SW 1271 (cell line): ENCODE measurements at places on chromosomes 5 and 9.

- DNase-seq = no peak
Observed at GRCh38 chr5:103313056-103313455, 54.5 kb downstream of the MACIR start.

- no peak for DNase-seq
Observed at GRCh38 chr9:127904561-127905003, 5.2 kb upstream of the ST6GALNAC6 start.

DNA sequence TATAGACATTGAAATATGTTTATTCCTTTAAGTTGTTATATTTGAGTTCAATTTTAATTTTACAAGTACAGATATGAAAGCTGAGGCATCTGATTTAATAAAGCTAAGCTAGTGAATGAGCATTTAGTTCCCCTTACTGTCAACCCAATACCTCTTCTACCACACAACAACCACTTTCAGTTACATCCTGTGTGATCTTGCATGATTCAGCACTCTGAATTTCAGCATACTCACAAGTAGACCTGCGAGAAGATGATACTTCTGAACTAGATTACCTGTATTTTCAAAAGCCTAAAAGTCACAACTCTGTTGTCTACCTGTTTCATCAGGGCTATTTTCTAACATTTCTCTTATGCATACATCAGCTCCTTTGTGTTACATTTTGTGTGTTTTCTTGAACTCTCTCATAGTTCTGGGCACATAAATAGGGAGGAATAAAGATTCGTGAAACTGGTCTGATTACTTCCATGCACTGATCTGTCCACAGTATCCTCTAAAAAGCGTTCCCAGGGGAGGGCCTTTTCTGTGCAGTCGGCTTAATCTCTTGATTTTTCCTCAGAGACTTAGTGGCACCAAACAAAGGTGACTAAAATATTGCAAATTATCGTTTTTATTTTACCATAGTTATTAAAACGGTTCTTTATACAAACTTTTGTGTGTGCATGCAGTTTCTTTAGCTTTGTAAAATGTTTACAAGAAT is 2025.5 kb upstream of the NUDT12 start:
- no peak for DNase-seq

DNA sequence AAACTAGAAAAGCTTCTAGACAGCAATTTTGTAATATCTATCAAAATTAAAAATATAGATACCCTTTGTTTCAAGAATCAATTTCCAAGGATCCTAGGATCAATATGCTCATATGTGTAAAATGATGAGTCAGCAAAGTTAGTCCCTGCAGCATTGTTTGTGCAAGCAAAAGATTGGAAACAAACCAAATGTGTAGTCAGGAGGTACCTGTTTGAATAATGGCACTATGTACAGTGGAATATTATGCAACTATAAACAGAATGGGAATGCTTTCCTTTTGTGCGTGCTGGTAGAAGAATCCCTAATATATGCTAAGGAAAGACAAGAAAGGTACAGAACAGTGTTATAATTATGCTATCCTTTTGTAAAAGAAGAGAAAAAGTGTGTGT is 58.5 kb upstream of the PJA2 start:
- DNase-seq = no peak

DNA sequence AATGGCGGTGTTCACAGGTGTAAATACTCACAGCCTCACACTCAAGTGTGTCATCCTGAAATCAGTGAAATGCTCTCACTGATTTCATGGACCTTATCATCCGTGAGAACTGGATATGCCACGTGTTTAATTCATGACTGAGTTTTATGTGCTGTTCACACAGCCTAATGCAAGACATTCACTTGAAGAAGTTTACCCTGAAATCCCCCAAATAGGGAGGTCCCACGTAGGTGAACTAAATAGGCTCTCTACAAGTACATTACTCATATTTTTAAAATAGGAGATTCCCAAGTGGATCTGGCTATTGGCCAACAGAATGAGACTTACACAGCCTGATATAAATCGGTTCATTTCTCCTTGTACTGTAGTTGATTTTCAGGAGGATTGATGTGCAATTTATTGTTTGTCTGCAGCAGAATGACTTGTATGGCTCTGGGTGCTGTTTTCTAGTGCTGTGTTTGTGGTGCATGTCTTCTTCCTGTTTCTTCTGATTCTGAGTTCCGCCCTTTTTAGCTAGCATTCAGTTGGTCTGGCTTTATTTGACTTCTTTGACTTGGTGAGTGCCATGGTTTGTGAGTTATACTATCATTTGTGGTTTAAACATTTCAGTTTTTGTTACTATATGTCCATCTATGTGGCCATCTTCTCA is 25.1 kb downstream of the TRIO start:
- no peak for DNase-seq

DNA sequence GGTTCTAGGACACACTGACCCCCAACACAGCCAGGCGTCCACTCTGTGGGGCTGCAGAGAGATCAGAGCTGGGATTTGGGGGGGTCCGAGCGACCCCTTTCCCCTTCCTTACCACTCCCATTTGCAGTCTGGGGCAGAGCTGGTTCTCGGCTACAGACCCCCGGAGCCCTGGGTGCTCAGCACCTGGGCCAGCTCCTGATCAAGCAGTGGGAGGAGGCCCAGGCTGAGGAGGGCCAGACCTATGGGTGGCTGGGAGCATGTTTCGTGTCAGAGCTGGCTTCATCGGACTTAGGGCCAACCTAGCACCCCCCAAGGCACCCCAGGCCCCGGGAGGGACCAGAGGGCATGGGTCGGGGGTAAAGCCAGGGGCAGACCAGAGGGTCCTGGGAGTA is 7.6 kb downstream of the GRIN1 start:
- DNase-seq = no peak

DNA sequence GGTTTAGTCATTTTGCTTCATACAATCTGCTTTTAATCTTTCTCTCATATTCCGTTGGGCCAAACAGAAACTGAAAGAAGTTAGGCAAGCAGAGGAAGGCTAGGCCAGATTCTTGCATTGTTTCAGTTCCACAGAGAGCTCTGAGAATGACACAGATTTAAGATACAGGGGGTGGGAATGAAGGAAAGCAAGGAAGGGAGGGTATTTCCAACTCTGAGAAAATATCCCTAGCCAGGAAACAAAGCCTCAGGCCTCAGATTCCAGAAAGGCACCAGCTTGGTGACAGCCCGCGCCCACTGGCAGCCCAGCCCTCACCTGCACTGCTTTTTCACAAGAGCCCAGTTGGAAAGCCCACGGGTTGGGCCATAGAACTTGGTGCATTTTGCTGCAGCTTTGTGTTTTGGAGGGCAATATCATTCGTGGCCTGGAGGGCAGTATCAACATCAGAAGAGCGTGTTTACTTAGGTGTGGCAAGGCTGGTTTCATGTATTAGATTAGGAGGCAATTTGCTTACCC is 63.5 kb downstream of the ENC1 start:
- DNase-seq = no peak

DNA sequence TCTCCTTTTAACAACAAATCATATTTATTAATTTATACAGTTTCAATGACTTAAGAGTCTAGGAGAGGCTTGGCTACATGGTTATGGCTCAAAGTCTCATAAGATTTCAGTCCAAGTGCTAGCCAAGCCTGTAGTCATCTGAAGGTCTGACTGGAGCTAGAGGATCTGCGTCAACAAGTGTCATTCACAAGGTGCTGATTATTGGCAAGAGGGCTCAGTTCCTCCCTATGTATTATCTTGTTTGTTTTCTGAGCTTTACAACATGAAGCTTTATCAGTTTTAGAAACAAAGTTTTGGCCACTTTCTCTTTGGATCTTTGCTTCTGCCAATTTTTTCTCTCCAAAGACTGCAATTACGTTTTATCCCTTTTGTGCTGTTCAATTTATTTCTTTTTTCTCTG is 94.7 kb downstream of the RICTOR start:
- no peak for DNase-seq

GRCh38 chr5:159010661-159011442 is 88.9 kb downstream of the EBF1 start:
- DNase-seq = no peak

DNA sequence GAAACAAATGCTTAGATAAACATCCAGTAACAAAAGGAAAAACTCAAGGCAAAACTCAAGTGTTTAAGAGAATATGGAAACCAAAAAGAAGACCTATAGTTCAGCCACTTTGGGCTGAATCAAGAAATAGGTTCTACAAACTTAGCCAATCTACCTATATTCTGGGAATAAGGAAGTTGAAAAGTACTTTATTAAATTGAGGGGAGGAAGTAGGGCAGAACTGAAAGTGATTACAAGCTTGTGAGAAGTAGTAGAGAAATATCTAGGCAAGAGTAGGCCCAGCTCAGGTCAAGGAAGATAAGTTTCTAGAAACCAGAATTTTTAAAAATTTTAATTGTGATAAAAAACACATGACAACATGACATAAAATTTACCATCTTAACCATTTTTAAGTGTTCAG is 384.8 kb upstream of the PCSK5 start:
- no peak for DNase-seq

DNA sequence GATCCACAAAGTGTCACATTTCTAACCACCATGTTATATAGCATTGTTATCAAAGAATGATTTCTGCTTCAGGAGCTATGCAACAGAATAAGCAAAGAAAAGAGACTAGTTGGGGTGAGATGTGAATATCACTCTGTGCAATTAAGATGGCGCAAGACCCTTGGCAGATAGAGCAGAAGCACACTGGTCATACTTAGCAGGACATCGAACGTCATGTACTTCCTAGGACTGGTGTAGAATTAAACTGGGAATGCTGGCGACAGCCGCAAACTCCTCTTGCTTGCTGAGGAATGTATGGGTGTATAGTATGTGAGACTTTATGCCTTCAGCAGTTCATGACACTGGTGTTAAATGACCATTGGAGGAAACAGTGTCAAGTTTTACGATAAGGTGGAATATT is 207.0 kb downstream of the LRRC70 start:
- no peak for DNase-seq

GRCh38 chr5:167945542-167946384 is 345.7 kb upstream of the WWC1 start:
- DNase-seq = no peak

DNA sequence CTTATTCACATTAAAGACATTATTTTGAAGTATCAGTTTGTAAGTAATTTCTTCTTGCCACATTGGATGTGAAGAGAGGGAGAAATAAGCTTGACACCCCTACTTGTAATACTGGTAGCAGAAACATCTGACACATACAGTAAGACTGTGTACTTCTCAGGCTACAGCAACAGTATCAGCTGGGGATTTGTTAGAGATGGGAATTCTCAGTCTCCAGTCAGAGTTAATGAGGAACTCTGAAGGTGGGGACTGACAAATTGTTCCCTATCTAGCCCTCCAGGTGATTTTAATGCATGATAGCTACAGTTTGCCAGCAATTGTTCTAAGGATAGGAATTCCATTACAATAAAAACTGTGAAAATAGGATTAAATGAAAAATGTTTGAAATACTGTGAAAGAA is 524.8 kb downstream of the PRR16 start:
- DNase-seq = no peak

GRCh38 chr5:147645197-147645596 is 135.3 kb upstream of the DPYSL3 start:
- DNase-seq = no peak

DNA sequence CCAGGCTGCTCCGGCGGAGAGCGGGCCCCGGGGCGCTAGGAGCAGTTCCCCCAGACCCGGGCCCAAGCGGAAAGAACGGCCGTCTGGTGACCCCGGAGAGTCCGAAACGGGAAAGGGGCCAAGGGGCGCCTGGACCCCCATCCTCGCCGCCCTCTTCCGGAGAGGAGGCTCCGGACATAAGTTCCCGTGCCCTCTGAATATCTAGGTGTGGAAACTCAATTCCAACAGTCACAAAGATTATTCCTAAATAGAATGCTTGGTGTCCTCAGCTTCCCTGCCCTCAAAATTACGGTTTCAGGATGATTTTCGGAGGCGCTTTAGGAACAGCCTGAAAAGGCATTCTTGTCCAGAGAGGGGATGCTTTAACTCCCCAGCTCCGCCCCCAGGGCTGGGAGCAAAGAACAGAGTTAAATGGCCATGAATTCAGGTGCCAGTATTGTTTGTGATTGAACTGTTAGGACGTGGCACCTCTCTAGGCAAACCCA is 681 bp upstream of the LHFPL2 start:
- DNase-seq = no peak

- no peak for DNase-seq
Observed at GRCh38 chr9:86126998-86127972, 27.9 kb upstream of the GOLM1 start.

- DNase-seq = peak; percentile 50
Observed at GRCh38 chr5:102153003-102153759, 142.9 kb downstream of the SLCO4C1 start.

- DNase-seq = no peak
Observed at GRCh38 chr5:154031937-154032489, 6.7 kb downstream of the FAM114A2 start.

DNA sequence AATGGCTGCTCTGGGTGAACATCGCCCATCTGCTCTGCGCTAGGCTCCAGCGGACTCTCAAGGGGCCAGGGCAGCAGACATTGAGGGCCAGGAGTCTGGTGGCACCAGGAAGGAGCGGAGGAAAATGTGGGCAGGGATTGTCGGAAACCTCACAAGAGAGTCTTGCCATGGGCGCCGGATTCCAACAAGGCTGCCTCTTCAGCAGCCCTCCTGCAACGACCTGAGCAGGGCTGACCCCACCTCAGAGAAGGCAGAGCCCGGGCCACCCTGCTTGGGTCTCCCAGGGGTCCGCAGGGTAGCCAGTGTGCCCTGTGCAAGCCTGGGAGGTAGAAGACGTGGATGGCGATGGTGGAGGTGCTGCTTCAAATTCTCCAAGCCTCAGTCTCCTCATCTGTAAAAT is 11.4 kb upstream of the UNC5A start:
- DNase-seq = no peak

DNA sequence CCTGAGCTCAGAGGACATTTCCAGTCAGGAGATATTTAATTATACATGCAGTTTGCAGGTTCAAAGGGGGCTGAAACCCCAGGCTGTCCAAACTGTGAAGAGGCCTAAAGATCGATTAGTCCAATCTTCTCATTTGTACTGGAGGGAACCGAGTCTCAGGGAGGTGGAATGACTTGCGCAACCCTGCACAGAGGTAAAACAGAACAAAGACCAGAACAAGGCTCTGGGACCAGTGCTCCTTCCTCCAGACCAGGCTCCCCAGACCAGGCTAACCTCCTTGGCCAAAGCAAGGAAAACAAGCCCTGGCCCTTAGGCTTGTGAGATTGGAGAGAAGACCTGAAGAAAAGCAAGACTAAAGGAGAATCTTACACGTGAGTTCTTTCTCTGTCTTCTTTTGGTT is 120.8 kb downstream of the ENC1 start:
- no peak for DNase-seq

GRCh38 chr5:180352116-180353047 is 754 bp downstream of the GFPT2 start:
- DNase-seq = no peak

- no peak for DNase-seq
Observed at GRCh38 chr5:68408345-68408871, 192.9 kb downstream of the PIK3R1 start.

GRCh38 chr5:19886123-19886917 is 101.7 kb downstream of the CDH18 start:
- DNase-seq = no peak

- DNase-seq = no peak
Observed at GRCh38 chr9:31259824-31260223, 1124.6 kb upstream of the ACO1 start.

DNA sequence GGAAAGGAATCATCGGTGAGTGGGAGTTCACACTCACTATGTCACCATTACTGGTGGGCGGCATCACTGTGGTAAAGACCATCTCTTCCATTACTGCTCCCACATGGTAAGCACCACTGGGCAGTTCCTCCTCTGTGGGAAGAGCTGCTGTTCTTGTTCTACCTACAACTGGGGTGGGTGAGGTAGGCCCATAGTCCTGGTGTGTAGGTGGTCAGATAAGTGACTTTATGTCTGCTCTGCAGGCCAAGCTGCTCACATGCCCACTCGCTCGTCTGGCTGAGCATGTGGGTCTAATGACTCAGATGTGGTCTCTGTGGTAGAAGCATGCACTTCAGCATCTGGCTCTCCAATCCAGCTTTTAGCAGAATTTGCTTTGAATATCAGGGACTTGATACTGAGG is 82.9 kb downstream of the TMEM215 start:
- no peak for DNase-seq
